ENCODE measurements at places on chromosomes 12 and 14.

DNA sequence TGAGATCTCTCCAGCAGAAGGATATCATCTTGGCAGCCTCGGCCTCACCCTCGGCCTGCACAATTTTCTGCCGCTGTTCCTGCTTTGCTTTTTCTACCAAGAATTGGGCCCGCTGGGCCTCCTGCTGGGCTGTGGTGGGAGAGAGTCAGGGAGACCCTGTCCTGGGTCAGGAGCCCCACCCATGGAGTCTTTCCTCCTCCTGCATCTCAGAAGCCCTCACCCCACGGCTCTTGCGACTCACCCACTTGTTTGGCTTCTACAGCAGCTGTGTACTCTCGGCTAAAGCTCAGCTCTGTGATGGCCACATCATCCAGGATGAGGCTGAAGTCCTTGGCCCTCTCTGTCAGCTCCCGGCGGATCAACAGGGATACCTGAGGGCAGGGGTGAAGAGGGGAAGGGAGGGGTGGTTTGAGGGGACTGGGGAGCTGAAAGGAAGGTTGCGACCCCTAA, 2.8 kb downstream of the PHB2 start:
- DNase-seq: no peak

DNA sequence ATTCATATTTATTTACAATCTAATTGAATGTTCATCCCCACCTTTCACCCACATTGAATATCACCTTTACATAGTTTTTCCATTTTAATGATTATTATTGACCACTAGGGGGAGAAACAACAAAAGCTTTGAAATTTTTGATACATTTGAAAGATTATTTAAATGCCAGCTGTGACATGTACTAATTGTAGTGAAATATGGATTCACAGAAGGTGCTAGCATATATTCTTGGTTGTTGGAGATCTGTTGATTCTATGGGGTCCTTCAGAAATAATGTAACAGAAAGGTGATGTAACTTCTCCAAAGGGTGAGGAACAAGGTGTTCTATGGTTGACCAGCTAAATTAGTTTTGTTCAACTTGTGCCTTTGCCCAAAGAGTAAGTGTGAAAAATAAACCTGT, 22.4 kb upstream of the GPR33 start:
- no peak for DNase-seq

DNA sequence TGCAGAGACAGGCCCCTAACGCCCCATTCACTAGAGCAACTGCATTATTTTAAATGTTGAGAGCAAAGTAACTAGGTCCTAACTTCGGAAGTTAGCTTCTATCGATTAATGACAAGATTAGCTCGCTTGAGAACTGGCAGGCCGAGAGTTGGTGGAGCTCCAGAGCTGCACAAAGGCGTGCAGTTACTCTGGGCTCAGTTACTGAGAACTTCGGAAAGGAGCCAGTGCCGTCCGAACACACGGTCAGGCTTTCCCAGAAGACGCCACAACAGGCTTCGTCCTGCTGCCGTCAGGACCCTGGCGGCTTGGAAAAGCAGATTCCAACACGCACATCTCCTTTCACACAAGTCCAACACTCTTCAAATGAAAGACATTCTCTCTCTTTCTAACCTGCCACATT, 45.4 kb upstream of the TESC start:
- peak; percentile 32 for DNase-seq

GRCh38 chr12:120596901-120597300, 15.7 kb upstream of the POP5 start:
- no peak for DNase-seq

GRCh38 chr12:9794484-9795093, 32.7 kb upstream of the KLRF1 start:
- no peak for DNase-seq

DNA sequence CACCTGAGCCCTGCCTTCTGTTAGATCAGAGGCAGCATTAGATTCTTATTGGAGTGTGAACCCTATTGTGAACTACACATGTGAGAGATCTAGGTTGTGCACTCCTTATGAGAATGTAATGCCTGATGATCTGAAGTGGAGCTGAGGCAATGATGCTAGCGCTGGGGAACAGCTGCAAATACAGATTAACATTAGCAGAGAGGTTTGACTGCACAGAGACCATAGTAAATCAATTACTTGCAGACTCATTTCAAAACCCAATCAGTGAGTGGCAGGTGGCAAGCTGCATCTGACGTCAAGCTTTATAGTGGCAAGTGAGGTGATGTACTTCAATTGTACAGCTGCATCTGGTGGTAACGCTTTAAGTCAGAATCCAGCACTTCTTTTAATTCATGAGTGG, 141.6 kb downstream of the GPHN start:
- no peak for DNase-seq

GRCh38 chr12:97960741-97961608, 498.4 kb downstream of the RMST start:
- DNase-seq: no peak

GRCh38 chr14:30375296-30375892, 183.6 kb upstream of the G2E3 start:
- DNase-seq: peak; percentile 39

GRCh38 chr14:74824997-74825396, 50.9 kb downstream of the PROX2 start:
- DNase-seq: no peak

DNA sequence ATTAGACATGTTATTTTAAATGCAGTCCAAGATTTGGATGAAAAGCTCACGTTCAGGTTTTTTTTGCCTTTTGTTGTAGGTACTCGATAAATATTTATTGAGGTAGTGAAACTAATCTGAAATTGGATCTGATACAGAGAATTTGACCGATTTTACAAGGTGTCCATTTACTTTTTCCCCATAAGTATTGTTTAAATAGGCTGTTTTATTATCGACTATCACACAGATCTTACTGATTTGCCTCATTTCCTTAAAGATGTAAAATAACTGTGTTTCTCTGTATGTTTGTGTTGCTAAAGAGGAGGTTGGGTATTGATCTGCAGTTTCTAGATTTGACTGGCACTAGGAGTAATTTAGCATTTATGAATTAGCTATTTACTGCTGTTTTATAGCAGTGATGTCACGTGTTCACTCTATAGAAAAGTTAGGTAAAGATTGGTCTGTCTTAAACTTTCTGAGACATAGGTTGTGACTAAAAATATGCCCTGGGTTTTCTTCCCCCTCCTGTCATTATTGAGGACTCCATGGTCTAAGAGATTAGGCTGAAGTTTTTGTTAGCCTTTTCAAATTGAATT, 3.5 kb downstream of the RAP1B start:
- no peak for DNase-seq

DNA sequence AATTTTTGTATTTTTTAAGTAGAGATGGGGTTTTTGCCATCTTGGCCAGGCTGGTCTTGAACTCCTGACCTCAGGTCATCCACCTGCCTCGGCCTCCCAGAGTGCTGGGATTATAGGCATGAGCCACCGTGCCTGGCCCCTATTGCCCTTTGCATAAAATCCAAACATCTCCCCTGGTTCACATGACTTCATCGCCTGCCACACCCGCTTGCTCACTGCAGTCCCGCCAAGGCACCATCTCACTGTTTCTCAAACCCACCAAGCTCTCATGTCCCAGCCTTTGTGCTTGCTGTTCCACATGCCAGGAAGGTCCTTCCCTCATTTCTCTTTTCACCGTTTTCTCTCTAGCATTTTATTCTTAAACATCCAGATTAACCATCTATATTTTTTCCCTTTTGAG, 9.7 kb downstream of the RHOF start:
- no peak for DNase-seq
